Right lung (tissue), 10 donors: ENCODE measurements at places on chromosomes 5 and 9. TPM values are rescaled to one million over a fixed set of nuclear protein-coding genes. Genes with fewer than 3 reads are reported as not detected.
A peak's percentile ranks its signal among the peaks of the same experiment; 100 is the strongest.

GRCh38 chr5:111999286-111999685, 242.3 kb upstream of the NREP start:
- DNase-seq = no peak

DNA sequence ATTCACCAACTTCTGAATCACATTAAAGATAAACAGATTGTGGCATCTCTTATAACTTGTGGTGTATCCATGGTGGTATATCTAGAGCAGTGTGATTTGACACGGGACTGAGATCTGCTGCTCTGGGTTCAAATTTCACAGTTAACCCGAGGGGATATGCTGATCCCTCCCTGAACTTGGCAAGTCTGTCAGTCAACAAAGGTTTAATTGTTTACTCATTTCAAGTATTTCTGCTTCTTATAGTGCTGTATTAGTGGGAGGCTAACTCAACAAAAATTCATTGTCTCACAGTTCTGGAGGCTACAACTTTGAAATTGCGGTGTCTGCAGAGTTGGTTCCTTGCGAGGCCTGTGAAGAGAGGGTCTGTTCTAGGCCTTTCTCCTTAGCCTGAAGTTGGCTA, 1175.2 kb downstream of the PTPRD start:
- DNase-seq = no peak

- DNase-seq = no peak
These were observed 60.1 kb downstream of the COL5A1 start for GRCh38 chr9:134701581-134702259.

- no peak for DNase-seq
These were observed 27.1 kb upstream of the SLC6A19 start for GRCh38 chr5:1174122-1174936.

DNA sequence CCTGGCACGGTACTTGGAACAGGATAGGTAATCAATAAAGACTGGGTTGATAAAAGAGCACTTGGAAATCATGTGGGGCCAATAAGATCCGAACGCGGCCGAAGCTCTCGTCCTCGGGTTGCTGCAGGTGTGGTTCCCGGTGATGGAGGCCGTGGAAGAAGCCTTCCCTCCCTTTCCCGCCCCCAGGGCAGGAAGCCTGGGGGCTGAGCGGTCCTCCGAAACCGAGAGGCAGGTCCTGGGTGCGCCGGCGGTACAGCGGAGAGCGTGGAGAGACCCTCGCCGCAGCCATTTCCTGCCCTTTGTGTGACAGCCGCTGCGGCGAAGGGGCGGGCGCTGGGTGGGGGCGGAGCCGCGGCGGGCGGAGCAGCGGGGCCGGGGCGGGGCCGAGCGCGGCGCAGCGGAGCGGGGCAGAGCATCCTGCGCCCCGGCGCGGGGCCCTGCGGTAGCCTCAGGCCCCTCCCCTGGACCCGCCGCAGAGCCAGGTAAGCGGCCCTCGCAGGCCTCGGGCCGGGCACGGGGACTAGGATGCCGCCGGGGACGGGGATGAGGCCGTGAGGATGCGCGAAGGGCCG, at the start of gene CYFIP2:
TSS of gene CYFIP2 (plus strand) at position 410 of the 572 bp plus-strand sequence. CDS start 19,239 bp downstream, outside the sequence.
- peak; percentile 35 for DNase-seq

The TAF9 gene
- 51.7 TPM for polyA plus RNA-seq

DNA sequence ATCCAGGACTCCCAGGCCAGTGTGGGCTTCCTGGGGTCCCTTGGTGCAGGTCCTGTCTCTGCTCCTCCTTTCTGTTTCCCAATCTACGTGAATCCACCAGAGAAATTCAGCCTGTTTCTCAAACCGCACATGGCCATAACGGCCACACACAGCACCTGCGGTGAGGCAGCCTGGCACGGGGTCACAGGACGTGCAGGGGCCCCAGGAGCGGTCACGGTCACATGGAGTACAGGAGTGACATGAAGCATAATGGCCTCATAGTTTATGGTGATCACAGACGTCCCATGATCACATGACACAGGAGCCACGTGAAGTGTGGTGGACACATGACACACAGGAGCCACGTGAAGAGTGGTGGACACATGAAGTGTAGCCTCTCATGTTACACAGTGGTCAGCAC, 248.5 kb upstream of the IRX4 start:
- DNase-seq = no peak

The SH3PXD2B gene
- 43.5 TPM for polyA plus RNA-seq

DNA sequence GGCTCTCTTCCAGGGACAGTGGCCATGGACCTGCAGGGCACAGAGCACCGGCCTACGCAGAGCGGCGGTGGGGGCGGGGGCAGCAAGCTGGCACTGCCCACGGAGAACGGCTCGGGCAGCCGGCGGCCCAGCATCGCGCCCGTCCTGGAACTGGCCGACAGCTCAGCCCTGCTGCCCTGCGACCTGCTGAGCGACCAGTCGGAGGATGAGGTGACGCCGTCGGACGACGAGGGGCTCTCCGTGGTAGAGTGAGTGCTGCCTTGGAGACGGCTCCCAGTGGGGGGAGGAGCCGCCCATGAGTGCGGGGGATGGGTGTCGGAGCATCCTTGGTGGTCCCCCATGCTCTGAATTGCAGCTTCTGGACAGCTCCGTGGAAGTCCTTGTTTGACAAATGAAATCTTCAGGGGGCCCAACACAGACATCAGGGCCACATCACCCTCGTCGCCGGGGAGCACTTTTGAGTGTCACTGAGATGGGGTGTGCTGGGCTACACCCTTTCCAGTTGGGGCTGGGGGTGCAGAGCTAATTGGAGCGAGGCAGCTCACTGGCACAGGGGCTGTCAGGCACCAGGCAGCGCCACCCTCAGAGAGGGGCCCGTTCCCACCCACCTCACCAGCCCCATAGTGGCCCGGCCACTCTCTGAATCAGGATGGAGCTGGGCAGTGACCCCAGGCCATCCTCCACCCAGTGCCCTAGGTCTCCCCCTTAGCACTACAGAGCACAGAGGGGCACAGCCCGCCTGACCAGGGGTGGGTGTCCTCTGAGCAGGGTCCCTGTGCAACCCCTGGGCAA, 70.9 kb downstream of the KCNT1 start:
- no peak for DNase-seq

DNA sequence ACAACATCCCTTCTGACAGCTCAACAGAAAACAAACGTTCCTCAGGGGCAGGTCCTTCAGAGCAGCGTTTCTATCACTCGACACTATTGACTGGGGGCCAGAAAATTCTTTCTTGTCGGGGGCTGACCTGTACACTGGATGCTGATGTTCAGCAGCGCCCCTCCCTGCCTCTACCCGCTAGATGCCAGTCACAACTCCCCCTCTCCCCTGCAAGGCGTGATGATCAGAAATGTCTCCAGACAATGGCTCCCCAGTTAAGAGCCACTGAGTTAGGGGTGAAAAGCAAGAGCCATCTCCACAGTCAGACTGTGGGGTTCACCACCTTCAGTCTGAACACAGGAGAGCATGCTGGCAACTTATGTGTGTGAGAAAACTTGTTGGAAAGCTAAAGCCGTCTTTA, 39.8 kb downstream of the SERINC5 start:
- no peak for DNase-seq

DNA sequence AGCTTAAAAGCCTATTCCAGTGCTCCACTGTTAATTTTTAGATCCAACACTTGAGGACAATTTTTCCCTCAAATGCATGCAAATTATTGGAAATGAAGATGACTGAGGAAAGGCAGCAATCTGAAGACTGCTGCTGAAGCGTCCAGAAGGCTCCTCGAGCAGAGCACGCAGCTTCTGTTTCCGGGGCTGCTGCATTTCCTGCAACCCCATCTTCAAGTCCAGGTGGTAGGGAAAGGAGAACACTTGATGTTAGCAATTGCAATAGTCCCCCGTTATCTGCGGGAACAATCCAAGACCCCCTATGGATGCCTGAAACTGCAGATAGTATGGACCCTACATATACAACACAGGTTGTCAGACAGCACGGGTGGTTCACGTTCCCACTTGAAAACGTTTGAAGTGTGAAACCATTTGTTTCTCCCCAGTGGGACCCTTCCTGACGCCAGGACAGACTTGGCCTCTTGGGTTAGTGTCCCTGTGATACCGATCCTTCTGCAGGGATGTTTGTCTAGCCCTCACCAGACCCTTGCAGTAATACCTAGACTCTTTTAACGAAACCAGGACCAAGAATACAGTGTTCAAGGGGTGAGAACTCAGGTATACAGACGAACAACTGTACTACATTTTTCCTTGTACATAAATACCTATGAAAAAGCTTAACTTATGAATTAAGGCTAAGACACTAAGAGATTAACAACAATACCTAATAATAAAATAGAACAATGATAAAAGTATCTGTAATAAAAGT, 152.3 kb downstream of the HSD17B3 start:
- no peak for DNase-seq

DNA sequence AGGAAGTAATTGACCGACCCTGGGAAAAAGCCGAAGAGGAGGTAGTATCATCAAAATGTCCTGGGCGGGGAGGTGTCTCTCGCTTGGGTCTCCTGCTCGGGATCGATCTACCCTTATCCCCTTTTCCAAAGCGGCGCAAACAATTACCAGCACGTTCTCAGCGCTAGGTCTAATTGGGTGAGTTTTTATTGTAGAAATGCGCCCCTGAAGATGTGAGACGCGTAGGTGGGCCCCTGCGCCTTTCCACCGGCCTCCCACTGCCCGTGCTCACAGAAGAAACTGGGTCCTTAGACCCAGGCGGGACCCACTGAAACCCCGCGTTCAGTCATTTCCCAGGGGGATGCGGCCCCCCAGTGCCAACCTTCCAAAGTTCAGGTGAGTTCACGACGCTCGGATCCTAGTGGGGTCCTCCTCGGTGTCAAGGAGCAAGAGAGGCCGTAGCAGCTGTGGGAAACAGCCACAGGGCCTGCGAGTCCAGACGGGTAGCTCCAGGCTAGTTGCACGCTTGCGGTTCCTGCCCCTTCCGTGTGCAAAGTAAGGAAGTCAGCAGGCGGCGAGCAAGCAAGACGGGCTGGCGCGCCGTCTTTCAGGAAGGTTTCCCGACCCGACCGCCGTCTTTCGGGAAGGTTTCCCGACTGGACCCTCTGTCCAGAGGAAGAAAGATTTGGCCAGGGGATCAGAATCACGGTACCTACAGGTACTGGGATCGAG, 1.5 kb downstream of the SMIM32 start:
- no peak for DNase-seq

- DNase-seq = no peak
These were observed 66.0 kb downstream of the ZNF366 start for GRCh38 chr5:72441094-72441723.

- DNase-seq = peak; percentile 67
These were observed 2.1 kb downstream of the SYNPO start for GRCh38 chr5:150642567-150642927.

DNA sequence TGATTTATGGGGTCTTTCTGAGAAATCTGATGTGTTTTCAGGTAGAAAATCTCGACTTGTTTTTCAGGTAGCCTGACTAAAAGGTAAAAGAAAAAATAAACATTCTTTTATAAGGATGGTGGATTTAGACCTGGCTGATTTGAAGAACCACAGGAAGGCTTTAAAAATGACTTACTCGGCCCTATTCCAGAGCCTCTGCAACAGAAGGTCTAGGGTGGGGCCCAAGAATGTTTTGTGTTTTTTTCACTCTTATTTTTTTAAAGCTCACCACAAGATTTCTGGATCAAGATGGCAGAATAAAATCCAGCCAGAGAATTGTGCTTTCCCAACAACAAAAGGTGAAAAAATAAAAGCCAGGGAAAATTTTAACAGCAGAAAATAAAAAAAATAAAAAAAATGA, 59.1 kb downstream of the FNBP1 start:
- DNase-seq = no peak

- DNase-seq = no peak
These were observed 441.6 kb upstream of the BRINP1 start for GRCh38 chr9:119810645-119811429.

The ZDHHC11 gene
- 27.2 TPM for polyA plus RNA-seq

DNA sequence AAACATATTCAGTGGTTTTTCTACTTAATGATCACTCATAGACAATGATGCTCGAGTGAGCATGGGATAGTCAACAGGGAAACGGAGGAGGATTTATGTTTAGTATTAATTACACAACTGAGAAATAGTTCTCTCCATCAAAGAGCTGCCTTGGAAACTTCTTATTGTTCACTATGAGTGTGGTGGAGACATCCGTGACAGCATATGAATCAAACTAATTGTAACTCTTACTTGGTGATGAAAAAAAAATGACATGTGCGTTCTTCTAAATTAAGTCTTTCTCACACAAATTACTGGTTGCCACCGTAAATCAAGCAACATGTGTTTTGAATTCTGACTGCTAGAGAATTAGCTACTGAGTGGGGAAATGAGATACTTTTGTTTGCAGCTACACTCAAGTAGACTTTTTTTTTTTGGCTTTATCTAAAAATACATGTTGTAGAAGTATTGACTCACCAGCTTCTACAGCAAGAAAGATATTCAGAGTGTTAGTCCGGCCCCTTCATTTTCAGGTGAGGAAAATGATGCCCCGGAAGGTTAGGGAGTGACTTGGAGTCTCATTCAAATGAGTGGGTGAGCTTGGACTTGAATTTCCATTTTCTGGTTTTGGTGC, 179.4 kb downstream of the CFAP90 start:
- no peak for DNase-seq

- no peak for DNase-seq
These were observed 417 bp downstream of the SRD5A1 start for GRCh38 chr5:6633469-6634245.

DNA sequence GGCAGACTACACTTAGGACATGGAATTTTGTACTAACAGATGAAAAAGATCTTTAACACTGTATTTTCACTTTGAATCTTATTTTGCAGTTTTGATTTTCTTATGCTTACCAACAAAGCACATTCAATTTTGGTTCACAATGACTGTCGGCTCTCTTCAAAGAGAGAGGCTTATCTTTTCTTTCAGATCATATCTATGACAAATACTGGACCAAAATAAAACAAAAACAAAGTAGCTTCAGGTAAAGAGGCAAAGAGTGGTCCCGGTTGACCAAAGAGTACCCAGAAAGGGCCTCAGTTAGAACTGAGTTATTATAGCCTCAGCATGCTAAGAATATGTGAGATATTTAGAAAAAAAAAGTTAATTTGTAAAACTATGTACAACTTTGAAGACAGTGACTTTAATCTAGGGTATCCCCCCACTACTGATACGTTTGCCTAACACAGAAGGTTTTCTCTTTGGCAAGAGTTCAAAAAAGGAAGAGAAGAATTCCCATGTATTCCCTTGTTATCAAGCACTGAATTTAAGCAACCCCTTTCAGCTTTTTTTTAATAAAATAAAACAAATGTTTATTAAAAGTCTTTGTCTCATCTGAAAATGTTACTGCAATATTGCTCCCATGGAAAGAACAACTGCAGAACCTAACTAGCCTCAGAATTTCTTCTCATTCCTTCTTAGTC, 50.5 kb downstream of the NR6A1 start:
- no peak for DNase-seq

GRCh38 chr5:134026521-134027287, 21.9 kb upstream of the VDAC1 start:
- no peak for DNase-seq

GRCh38 chr5:39485079-39485478, 60.3 kb upstream of the DAB2 start:
- no peak for DNase-seq

The SLC1A3 gene
- polyA plus RNA-seq = 18.9 TPM

The NIM1K gene
- polyA plus RNA-seq = 0.44 TPM
